Muscle of leg (tissue), 16 donors: ENCODE measurements at places on chromosomes 1 and 21. TPM values are rescaled to one million over a fixed set of nuclear protein-coding genes. Genes with fewer than 3 reads are reported as not detected.

DNA sequence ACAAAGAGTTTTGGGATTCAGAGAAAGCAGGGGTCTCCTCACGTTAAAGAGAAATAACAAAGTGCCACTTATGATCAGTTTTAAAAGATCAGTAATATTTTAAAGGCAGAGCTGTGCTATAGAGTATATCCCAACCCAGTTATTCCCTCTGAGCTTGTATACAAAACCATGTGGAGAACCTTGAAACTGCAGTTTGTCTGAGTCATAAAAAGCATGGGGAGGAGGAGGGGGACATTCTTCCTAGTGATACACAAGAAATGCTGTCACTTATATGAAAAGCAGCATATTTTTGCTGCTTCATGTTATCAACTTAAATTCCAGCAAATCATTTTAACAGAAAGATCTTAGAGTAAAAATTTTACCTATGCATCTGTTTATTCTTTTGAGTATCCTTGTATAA lies 244.5 kb downstream of the GPR52 start:
- DNase-seq, result no peak

DNA sequence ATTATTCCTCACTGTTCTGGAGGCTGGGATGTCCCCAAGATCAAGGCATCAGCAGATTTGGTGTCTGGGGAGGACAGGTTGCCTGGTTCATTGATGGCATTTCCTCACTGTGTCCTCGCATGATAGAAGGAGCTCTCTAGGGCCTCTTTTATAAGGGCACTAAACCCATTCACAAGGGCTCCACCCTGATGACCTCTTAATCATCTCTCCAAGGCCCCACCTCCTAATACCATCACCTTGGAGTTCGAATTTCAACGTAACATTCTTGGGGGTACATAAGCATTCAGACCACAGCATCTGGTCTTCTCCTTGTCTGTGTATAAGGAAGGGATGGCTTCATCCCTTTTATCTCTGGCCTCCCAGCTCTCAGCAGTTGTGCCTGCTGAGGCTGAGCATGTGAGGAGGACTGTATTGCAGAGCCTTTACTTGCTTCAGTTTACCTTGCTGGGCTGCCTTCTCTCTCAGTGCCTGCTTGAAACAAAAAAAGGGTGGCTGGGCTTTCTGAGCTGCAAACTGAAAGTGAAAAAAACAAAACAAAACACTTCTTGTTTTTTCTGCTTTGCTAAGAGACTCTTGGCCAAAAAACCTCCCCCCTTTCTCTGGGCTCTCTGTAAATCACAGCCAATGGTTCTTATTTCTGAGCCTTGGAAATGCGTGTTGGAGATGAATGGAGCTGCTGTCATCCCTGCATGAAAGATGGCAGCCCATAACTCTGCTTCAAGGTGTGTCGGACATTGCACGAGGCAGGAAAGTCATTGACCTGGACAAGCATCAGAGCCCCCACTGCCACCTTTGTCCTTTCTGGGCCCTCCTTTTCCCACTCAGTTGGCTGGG lies 75.8 kb downstream of the RHOU start:
- DNase-seq, result peak; percentile 77

DNA sequence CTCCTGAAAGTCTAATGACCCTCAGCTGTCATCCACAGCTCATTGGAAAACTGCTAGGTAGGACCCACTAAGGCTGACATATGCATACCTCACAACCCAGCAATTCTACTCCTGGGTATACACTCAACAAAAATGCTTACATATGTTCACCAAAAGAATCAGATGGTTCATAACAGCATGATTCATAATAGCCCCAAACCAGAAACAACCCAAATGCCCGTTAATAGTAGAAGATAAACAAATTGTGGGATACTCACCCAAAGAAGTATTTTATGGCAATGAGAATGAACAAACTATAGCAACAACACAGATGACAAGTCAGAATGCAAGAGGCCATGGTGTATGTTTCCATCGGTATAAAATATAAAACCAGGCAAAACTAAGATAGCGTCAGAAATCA lies 124.6 kb downstream of the HLCS start:
- no peak for DNase-seq

The YOD1 gene
- 6.4 TPM for total RNA-seq

- DNase-seq, result peak; percentile 44
Observed at GRCh38 chr1:156673387-156674121, 3.7 kb downstream of the NES start.
